Stimulated activated CD4-positive, alpha-beta T cell treated with anti-CD3 and anti-CD28 coated beads, Interleukin-2, amount 100 ng/mL, for 24 hours (primary cell): ENCODE measurements at places on chromosomes 4 and X.
A peak's percentile ranks its signal among the peaks of the same experiment; 100 is the strongest.

DNA sequence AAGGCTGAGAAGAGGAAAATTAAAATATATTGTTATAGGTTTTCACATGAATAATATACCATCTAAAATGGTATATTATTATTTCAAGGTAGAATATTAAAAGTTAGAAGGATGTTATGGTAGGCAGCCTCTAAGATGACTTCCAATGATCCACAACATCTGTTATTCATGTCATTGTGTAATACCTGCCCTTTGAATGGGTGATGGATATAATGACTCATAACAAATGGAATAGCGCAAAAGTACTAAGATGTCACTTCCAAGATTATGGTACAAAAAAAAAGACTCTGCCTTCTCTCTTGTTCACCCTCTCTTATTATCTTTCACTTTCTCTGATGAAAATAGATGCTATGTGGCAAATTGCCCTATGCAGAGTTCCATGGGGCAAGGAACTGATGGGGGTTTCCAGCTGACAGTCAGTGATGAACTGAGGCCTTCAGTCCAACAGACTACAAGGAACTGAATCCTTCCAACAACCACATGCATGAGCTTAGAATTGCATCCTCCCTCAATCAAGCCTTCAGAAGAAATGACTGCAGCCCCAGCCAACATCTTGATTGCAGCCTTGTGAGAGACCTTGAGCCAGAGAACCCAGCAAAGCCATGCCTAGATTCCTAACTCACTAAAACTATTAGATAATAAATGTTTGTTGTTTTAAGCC is 57.7 kb downstream of the HS6ST2 start:
- DNase-seq = no peak

DNA sequence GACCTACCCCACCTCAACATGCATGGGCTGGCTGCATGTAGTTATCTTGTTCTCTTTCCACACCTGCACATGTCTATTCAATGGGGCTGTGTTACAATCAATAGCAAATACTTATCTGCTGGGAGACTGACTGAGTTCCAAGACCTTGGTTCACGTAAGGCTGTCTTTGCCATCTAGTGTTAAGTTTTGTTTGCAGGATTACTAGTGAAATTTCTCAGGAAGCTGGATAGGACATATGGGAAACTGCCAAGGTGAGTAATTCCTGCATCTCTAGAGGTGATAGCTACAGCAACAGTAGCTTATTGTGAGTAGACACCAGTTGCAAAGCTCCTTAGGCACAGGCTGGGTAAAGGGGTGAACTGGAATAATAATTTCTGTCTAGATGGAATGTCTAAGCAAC is 177.5 kb downstream of the ENOX2 start:
- no peak for DNase-seq

DNA sequence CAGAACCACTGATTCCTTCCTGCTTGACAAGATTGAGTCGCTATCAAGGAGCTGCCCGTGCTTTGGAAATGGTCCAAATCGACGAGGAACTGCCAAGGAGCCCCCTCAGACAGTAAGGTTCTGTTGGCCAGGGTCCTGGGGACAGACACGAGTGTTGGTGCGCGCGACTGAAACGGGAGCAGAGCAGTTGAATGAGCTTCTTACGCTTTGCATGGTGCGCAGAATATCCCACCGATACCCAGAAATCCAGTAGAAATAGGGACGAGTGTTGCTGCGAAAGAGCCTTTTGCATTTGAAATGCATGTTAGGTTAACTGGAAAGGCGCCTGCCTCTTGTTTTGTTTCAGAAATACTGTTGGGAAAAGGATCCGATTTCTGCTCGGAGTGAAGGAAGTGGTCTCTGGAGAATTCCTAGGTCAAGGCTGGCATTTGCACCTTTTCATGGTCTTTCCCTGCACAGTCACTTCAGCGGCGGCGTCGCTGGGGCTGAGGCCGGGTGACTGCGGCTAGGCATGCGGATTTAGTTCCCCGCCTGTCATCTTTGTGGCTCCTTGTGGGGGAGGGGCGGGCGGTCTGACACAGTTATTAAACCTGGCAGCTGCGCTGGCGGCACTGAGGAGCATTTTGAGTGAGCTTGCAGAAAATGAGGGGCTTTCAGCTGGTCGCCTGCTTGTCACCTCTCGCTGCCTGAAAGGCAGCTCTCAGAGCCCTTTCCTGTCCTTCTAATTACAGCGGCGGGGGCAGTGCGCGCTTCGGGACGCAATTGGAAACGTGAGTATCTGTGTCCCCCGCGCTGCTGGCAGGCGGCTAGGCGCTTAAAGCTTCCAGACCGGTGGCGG is 51.5 kb upstream of the TRIM2 start:
- DNase-seq = peak; percentile 83

GRCh38 chrX:24741330-24741729 is 47.6 kb downstream of the POLA1 start:
- no peak for DNase-seq

DNA sequence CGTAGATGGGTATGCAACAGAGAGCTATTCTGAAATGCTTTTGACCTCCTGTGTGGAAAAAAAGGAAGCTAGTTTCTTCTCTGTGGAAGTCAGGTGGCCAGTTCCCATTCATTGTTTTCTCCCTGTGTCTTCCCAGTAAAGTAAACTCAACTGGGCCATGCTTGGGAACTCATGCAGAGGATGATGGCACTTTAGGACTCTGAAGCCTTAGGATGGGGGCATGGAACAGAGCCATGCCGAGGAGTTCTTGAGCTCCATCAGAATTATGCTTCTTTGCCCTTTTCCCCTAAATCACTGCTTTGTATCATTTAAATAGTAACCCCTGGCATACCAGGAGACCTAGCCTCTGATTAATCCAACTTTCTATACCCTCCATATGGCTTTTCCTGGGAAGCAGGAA is 3.2 kb downstream of the TMEM164 start:
- DNase-seq = no peak

DNA sequence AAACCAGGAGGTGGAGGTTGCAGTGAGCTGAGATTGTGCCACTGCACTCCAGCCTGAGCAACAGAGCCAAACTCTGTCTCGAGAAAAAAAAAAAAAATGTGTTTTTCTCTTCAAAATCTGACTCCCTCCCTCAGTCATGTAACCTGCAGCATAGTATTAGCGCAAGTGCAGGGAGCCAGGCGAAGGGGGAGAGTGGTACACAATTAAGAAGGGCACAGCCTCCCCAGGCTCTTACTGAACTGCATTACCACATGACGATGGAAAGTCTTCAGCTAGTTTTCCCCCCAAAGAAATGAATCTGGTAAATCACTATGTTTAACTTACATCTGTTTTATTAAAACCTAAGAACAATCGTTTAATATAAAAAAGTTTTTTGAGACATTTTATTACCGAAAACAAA is 32.4 kb downstream of the PALLD start:
- no peak for DNase-seq

- DNase-seq = no peak
These were observed 10.0 kb upstream of the OPHN1 start for GRCh38 chrX:68443155-68443868.
